ENCODE measurements at places on chromosomes 7 and 10.
A peak's percentile ranks its signal among the peaks of the same experiment; 100 is the strongest.

DNA sequence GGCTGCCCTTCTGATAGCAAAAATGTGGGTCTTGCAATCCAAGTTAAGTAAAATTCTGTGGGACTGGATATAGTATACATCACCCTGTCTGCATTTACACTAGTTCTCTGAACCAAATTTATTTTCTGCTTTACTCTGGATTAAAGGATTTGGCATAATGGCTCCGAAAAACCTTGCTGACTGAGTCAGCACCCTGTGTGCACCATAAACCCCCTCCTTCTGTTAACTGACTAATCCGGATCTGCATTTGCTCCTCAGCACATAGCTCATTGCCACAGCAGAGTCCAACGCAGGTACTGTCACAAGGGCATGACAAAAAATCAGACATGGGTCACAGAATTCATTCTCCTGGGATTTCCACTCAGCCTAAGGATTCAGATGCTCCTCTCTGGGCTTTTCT is 1.3 kb downstream of the OR2A5 start:
- no peak for DNase-seq

DNA sequence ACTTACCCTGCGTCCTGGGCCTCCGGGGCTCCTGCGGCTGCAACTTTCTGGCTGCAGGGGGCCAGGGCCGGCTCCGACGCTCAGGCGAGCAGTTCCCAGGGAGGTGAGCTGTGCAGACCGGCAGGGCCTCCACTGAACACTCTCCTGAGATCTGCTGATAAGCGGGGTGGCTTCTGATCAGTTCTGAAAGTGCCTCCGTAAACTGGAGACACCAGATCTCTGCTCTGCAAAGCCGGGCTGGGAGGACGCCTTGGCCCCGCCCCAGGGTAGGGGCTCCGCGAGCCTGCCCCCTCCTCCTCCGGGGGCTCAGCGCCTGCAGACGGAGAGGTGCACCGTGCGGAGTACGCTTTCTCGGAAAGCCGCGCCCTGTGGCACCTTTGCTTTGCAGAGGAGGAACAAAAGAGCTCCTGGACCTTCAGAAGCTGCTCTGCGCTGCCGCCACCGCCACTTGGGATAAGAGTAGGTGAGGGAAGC is 141.3 kb upstream of the VKORC1L1 start:
- DNase-seq = no peak

GRCh38 chr10:121900443-121901174 is 27.2 kb downstream of the ATE1 start:
- no peak for DNase-seq

- no peak for DNase-seq
These were observed 38.1 kb upstream of the GRM8 start for GRCh38 chr7:127290801-127291361.

- DNase-seq = no peak
These were observed 4.0 kb downstream of the CDHR1 start for GRCh38 chr10:84198206-84198915.

- no peak for DNase-seq
These were observed 856 bp downstream of the SSMEM1 start for GRCh38 chr7:130208516-130208915.

DNA sequence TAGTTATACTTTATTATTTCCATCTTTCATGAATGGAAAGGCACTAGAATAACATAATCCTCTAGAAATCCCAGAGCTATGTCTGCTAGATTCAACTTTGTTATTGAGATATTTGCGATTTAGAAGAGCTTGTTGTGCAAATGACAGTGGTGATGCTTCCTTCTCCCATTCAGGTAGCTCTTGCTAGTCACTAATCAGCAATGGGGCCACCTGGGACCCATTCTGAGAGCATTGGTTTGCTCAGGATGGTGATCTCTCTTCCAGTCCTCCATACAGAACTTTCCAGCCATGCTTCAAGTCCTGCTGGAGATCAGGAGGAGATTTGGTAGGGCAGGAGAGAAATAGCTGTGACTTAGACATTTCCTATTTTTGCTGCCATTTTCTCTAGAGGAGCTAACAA is 65.8 kb upstream of the WNT16 start:
- DNase-seq = no peak

DNA sequence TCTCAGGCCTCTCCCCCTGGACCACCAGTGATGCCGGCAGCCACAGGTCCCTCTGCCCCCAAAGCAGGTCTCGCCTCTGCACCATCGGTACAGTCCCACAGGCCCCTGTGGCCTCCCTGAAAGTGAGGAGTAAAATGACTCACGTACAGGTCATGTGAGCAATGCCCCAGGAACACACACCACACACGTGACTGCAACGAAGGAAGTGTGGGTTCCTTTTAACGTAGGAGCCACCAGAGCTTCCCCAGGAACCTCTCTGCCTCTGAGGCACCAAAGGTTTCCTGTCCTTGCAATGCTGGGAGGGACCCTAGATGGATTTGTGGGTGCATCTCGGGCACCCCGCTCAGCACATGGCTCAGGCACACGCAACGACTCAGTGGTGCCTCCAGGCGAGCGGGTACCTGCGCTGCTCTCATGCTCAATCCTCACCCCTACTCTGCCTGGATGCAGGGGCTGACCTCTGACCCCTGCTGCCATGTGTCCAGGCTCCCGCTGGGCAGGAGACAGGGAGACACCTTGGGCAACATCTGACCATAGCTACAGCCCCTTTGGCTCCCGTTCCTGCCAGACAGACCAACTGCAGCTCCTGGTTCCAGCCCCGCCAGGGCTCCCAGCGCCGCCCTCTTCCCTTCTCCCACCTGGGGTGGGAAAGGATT is 120.7 kb downstream of the PRKAG2 start:
- DNase-seq = peak; percentile 45
